ENCODE measurements at places on chromosomes 1 and 21. TPM values are rescaled to one million over a fixed set of nuclear protein-coding genes. Genes with fewer than 3 reads are reported as not detected.
A peak's percentile ranks its signal among the peaks of the same experiment; 100 is the strongest.

- peaks cover 13% of the 10 kb centered on the region for H3K4me1 ChIP-seq
- no peak overlapping the region for H3K27ac ChIP-seq
- DNase-seq, result peak; percentile 77
- no peak overlapping the region for H3K4me3 ChIP-seq
- peaks cover 14% of the 10 kb centered on the region for H3K27me3 ChIP-seq
These were observed 2.1 kb downstream of the SIPA1L2 start for GRCh38 chr1:232627645-232628334.

GRCh38 chr1:228994676-228995594, 259.7 kb downstream of the RHOU start:
- H3K4me3 ChIP-seq, result no peak overlapping the region
- DNase-seq, result no peak
- no peaks in the 10 kb centered on the region for H3K27me3 ChIP-seq
- no peak overlapping the region for H3K27ac ChIP-seq
- no peaks in the 10 kb centered on the region for H3K36me3 ChIP-seq

- H3K27ac ChIP-seq, result no peak overlapping the region
- no peak for DNase-seq
- H3K27me3 ChIP-seq, result no peaks in the 10 kb centered on the region
- H3K4me3 ChIP-seq, result no peak overlapping the region
These were observed 113.4 kb downstream of the ZBTB18 start for GRCh38 chr1:244164511-244164890.

DNA sequence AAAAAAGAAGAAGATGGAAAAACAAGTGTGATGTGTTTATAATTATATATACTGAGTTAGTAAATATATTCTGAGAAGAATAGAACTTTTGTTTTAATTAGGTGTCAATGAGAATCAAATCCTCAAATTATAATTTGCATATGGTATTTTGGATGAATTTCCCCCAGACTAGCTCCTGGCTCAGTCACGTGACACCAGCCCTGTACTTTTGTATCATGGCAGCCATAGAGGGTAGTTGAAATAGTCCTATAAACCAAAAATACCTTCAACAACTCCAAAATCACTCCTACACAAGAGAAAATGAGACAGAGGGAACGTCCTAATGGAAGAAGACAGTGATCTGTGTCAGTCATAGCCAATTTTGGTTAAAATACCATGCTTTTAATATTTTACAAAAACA, 9.0 kb upstream of the S1PR1 start:
- no peak for DNase-seq
- no peaks in the 10 kb centered on the region for H3K27me3 ChIP-seq
- no peaks in the 10 kb centered on the region for H3K36me3 ChIP-seq
- H3K4me1 ChIP-seq, result no peaks in the 10 kb centered on the region

PPM1J gene
- total RNA-seq, result not detected

- H3K4me1 ChIP-seq, result peaks cover 59% of the 10 kb centered on the region
- H3K27me3 ChIP-seq, result no peaks in the 10 kb centered on the region
These were observed 27.4 kb downstream of the DUSP10 start for GRCh38 chr1:221714227-221715152.

DNA sequence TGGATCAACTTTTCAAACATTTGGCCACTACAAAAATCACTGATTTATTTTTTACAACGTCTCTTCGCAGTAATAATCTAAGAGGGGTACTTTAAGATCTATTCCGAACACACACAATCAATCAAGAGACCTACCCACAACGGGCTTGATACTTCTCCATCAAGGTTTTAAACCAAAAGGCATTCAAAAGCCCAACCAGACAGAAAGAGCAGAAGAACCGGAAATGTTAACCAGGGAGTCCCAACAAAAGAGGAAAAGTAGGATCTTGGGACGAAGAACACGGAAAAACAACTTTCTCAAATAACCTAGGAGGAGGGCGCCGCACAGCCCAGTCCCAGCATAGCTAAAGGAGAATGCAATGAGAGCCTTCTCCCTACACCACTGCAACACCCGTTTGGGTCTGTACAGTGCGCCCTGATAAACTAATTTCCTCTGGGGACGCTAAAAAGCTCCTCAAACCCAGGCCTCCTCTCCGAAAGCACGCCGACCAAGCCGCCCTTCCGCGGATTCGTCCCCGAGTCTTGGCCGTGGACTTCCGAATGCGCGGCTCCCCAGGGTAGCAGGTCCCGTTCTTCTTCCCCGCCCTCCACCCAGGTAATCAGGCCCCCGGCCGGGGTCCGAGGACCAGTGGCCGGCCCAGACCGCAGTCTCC, 623 bp downstream of the RPL22 start:
- H3K27ac ChIP-seq, result peak overlapping the region; percentile 60
- H3K27me3 ChIP-seq, result no peaks in the 10 kb centered on the region
- peaks cover 24% of the 10 kb centered on the region for H3K36me3 ChIP-seq
- DNase-seq, result peak; percentile 47

SPATA6 gene
- 2.4 TPM for total RNA-seq

DNA sequence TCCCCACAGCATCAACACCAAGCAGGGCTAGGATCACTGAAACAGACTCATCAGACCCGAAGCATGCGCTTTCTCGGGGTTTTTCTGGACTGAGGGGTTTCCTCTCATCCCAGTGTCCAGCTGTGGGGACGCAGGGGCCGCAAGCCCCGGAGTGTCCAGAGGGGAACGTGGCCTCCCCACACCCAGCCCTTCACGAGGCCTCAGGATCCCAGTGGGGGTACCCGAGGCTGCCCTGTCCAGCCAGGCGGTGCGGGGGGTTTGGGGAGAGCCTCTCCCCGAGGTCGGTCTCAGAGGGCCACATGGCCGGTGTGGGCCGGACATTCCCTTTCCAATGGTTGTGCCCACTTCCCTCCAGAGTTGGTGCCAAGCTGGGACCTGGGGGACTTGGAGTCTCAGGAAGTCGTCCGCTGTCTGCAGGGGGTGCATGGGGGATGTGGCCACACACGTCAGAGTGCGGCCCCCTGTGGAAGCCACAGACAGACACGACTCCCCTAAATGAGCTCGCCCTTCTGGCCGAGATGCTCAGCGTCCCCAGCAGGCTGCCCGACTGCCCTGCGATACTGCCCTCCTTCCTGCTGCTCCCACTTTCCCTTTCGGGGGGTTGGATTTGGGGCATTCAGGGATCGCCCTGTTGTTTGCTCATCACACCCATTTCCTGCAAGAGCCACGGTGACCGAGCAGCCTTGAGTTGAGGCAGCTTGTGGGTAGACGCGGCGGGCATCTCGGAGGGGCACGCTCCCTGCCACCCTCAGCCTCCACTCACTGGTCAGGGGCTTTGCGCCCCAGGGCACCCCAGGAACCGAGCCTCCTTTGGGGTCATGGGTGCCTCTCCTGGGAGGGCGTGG, 4.1 kb downstream of the COL6A1 start:
- no peak for DNase-seq
- H3K27me3 ChIP-seq, result peaks cover 14% of the 10 kb centered on the region
- H3K27ac ChIP-seq, result no peak overlapping the region

DNA sequence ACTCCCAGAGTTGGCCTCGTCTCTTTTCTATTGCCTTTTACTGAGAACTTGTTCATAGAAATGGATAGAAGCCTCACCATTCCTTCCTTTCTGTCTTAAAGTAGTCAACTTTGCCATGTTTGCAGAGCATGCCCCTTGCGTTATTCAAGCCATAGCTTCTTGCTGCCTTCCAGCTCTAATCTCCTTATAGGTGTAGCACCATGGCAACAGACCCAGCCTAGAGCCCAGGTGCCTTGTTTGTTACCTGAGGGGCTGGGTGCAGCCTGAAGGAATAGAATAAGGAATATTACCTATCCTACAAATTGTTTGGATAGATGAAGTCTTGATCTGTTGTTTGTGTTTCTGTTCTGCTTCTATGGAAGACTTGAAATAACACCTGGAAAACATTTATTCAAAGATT, 59.9 kb downstream of the CLEC20A start:
- no peak overlapping the region for H3K27ac ChIP-seq
- no peak overlapping the region for H3K4me3 ChIP-seq
- H3K4me1 ChIP-seq, result no peaks in the 10 kb centered on the region
- DNase-seq, result no peak

- no peak for DNase-seq
- no peaks in the 10 kb centered on the region for H3K36me3 ChIP-seq
- no peaks in the 10 kb centered on the region for H3K4me1 ChIP-seq
- no peaks in the 10 kb centered on the region for H3K27me3 ChIP-seq
- no peak overlapping the region for H3K4me3 ChIP-seq
These were observed 15.1 kb upstream of the ST6GALNAC3 start for GRCh38 chr1:76059451-76059850.

- peaks cover 19% of the 10 kb centered on the region for H3K4me1 ChIP-seq
- H3K27ac ChIP-seq, result peak overlapping the region; percentile 80
- no peak overlapping the region for H3K4me3 ChIP-seq
These were observed 24.2 kb upstream of the PHTF1 start for GRCh38 chr1:113783254-113784103.

DNASE2B gene
- total RNA-seq, result not detected

ZNF593OS gene
- total RNA-seq, result not detected

GRCh38 chr1:217053676-217054075, 330.4 kb upstream of the ESRRG start:
- H3K4me3 ChIP-seq, result no peak overlapping the region
- H3K27ac ChIP-seq, result no peak overlapping the region
- no peaks in the 10 kb centered on the region for H3K27me3 ChIP-seq
- H3K4me1 ChIP-seq, result no peaks in the 10 kb centered on the region

- no peaks in the 10 kb centered on the region for H3K36me3 ChIP-seq
- H3K4me3 ChIP-seq, result no peak overlapping the region
- no peak for DNase-seq
- H3K4me1 ChIP-seq, result no peaks in the 10 kb centered on the region
These were observed 186.6 kb downstream of the GRIK3 start for GRCh38 chr1:36847761-36848160.

BRDT gene
- not detected for total RNA-seq

GRCh38 chr1:211332036-211332616, 5.5 kb downstream of the TRAF5 start:
- no peak overlapping the region for H3K27ac ChIP-seq
- peaks cover 5% of the 10 kb centered on the region for H3K36me3 ChIP-seq
- DNase-seq, result no peak
- H3K4me1 ChIP-seq, result peaks cover 86% of the 10 kb centered on the region
- H3K4me3 ChIP-seq, result no peak overlapping the region

NR1I3 gene
- not detected for total RNA-seq

DNA sequence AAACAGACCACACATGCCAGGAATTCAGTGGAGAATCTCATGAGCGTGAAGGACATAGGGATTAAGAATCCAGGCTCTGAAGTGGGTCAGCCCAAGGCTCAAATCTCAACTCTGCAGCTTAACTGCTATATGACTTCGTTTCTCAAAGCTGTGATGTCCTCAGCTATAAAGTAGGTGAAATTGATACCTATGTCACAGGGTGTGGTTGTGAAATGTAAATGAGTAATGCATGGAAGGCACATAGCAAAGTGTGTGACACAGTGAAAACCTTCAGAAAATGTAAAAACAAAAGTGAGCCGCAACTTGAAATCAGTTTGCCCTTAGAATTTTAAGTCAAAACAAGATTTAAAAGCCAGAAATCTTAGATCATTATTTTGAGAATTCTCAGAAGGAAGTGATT, 145.7 kb upstream of the PRMT6 start:
- H3K27me3 ChIP-seq, result no peaks in the 10 kb centered on the region
- no peaks in the 10 kb centered on the region for H3K36me3 ChIP-seq
- DNase-seq, result no peak
- H3K27ac ChIP-seq, result no peak overlapping the region
- no peaks in the 10 kb centered on the region for H3K4me1 ChIP-seq
- H3K4me3 ChIP-seq, result no peak overlapping the region

HOOK1 gene
- 2.7 TPM for total RNA-seq

DNA sequence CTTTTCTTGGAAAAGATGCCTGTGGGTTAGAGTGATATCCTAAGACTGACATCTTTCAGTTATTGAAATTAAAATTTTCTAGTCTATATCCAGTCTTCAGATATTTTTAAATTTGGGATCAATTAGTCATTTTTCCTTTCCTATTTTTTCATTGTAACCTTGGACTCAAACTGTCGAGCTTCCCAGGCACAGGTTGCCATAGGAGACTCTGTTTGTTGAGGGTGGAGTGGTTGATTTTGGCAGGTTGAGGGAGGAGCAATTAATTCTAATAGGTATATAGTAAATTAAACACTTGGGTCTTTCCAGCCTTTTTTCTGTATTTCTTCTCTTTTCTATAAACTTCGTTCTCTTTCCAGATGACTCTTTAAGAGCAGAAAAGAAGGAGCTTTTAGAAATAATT, 326.8 kb downstream of the ASTN1 start:
- no peaks in the 10 kb centered on the region for H3K27me3 ChIP-seq
- H3K4me1 ChIP-seq, result no peaks in the 10 kb centered on the region
- no peak overlapping the region for H3K27ac ChIP-seq
- DNase-seq, result no peak
- H3K36me3 ChIP-seq, result no peaks in the 10 kb centered on the region

DNA sequence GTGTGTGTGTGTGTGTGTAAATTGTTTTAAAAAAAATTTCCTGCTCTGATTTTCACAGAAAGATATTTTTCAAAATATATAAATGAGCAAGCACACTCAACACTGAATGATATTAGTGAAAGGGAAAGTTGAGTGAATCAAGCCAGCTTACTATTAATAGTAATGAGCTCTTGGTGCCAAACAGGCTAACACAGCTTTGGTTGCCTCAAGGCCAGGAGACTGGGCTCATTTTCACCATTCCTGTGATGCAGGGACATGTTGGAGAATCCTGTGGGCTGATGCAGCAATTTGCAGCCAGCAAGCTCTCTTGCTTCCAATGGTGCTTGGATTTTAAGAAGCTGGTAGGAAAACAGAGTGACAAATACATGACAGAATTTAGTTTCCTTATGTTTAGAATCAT, 30.2 kb downstream of the PLA2G4A start:
- no peaks in the 10 kb centered on the region for H3K4me1 ChIP-seq
- DNase-seq, result no peak
- no peak overlapping the region for H3K4me3 ChIP-seq

DNA sequence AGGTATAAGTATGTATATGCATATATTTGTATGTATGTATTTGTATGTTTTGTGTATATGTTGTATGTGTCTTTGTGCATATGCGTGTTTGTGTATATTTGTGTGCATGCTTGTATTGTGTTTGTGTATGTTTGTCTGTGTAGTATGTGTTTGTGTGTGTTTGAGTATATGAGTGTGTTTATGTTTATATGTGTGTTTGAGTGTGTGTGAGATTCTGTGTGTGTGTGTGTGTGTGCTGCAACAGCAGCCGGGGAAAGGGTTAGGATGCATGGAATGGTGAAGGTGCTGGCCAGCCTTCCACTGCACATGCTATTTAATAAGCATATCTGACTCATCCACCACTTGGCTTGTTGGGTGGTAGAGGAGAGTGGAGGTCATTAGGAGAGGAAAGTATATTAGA, 46.6 kb upstream of the RAB4A start:
- H3K4me1 ChIP-seq, result peaks cover 10% of the 10 kb centered on the region
- peaks cover 5% of the 10 kb centered on the region for H3K27me3 ChIP-seq
- no peak for DNase-seq
- no peak overlapping the region for H3K27ac ChIP-seq
- no peak overlapping the region for H3K4me3 ChIP-seq
- no peaks in the 10 kb centered on the region for H3K36me3 ChIP-seq

- no peaks in the 10 kb centered on the region for H3K4me1 ChIP-seq
- no peak overlapping the region for H3K27ac ChIP-seq
- no peaks in the 10 kb centered on the region for H3K36me3 ChIP-seq
- no peak overlapping the region for H3K4me3 ChIP-seq
- no peak for DNase-seq
- H3K27me3 ChIP-seq, result no peaks in the 10 kb centered on the region
These were observed 6.7 kb upstream of the CFAP126 start for GRCh38 chr1:161374373-161374772.

MSH4 gene
- total RNA-seq, result 0.45 TPM

Measured in natural killer cell (primary cell).